Osteocyte (in vitro differentiated cells): ENCODE measurements at places on chromosomes 4 and X.
A peak's percentile ranks its signal among the peaks of the same experiment; 100 is the strongest.

DNA sequence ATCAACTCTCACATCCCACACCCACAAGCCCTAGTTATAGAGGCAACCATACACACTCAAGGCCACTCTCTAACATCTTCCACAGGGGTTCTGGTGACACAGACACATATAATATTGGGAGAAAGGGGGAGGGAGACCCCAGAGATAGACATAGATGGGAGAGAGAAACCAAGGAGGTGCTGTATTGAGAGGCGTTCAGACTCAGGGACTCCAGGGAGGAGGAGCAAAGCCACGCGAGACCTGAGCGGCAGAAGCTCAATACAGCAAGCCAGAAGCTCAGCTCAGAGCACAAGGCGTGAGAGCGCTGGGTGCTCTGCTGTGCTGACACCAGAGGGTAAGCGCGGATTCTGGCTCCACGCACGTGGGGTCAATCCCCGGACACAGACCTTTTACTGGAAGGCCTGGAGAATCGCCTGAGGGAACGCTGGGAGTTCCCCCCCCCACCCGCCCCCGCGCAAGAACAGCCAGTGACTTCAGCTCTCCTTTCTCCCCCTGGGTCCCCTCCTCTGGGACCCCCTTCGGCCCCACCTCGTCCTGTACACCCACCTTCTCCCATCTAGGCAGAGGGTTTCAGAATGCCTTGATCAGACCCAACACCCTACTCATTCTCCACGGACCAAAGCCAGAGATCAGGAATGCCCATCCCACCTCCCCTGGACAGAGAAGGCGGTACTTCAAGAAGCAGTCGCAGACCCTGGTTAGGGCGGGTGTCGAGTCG lies 8.7 kb downstream of the MSX1 start:
- no peak for DNase-seq

DNA sequence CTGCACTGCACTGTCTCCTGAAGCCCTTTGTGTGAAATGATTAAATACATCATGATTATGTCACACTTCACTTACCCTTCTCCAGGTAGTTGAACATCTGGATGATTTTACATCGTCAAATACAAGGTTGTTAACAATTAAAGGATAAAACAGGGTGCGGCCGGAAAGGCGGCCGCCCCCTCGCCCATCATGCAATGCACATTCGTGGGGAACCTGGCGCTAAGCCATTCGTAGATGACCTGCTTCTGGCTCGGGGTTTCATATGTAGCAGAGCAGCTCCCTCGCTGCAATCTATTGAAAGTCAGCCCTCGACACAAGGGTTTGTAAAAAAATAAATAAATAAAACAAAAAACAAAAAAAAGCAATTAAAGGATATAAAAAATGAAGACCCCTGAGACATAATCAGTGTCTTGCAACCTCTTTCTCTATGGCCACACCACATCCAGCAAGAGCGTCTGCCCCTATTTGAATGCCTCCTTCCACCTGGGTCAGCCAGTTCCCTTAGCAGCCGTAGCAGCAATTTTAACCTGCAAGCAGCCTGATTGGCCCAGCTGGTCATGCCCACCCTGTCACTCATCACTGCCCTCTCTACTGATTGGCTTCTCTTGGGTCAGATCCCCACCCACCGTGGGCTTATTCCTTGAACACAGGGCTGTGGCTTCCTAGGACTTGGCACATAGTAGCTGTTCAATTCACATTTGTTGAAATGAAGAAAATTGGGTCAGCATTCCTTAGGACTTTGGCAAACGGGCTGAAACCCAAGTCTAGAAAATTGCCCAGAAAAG lies 147.8 kb upstream of the PSAPL1 start:
- no peak for DNase-seq

DNA sequence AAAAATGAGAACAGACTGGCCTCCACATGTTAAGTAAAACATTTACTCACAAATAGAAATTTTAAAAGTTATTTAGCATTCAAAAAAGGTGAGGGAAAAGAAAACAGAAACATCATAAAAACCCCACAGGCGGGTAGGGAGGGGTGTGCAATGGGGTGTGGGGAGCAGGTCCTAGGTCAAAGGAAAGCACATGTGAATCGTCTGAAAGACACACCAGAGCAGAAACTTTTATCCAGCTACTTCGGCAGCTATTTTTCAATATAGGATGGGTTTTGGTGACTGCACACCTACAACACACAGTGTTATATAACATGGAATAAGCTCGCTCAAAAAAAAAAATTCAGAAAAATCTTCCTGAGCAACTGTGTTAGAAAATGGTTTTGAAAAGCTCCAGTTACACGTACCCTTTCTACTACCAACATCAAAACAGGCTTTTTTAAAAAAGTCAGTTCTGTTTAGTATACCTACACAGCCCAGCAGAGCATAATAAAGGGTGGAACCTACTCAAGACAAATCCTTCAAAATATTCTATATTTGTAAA lies 1.6 kb downstream of the OTUD4 start:
- no peak for DNase-seq

DNA sequence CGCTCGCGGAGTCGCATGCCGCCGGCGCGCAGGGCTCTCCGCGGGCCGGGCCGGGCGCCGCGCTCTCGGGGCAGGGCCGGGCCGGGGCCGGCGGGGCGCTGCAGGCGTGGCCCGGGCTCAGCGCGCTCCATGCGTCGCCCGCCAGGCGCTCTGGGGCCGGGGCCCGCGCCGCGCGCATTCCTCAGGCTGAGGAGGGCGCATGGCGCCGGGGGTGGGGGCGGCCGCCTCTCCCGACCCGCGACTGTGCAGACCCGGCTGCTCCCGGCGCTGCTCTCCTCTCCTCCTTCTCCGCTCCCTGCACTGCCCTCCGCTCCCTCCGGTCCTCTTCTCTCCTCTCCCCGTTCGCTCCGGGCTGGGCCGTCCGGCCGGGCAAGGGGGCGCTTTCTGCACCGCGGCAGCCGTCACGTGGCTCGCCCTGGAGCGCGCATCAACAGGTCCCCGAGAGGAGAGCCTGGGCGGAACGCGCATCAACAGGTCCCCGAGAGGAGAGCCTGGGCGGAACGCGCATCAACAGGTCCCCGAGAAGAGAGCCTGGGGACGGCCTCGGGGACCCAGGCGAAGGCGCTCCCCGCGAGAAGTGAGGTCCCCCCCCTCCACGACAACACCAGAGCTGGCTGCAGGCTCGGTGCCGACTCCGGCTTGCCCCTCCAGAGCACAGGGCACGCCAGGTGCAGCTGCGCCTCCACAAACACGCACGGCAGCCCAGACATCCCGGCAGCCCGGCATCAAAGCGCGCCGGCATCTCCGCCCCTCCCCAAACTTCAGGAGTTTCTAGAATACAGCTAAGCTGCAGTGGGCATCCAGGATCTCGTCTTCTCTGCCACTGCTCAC lies 12.9 kb downstream of the PPP2R3B start:
- peak; percentile 84 for DNase-seq

DNA sequence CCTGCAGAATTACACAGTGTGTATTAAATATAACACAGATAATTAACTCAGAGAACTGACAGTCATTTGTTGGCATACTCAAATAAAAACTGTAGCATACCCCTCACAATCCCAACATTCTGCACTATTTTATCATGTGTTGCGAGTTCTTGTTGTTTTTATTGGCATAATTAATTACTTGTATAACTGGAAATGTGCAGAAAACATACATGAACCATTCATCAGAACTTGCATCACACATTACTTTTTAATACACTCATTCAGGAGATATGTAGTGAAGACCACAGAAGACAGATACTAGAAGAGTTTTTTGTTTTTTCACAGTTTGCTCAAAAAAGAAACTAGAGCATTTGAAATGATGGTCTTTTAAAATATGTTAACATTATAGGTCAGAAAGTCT lies 74.6 kb upstream of the NEIL3 start:
- no peak for DNase-seq

DNA sequence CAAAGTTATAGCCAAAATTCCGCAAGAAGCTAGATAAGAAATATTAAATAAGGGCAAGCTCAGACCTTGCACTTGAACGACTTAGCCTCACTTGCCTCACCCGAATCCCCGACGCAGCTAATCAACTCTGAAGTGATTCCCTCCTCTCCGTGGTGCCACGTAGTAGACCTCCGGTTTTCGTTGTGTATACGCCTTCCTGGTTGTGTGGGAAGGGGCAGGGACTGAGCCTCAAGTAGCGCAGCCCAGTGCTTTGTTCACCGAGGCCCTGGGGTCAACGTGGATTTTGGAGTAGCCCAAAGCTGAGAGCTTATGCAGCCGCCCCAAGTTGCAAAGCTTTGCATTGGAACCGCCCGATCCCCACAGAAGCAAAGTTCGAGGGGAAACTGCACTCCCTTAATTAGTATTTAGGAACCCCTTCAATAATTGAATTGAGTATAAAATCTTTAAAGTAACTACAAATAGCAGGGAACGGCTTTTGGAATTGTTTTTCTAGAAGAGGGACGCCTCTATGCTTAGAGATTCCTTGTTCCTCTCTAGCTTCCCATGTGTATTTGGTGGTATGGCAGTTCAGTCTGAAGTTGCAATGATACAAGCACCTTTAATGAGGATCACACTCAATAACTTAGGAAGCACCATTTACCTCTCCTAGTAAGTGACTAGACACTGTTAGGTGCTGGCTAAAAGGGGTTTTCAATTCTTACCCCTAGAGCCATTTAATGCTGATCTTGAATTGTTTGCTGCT lies 55.7 kb downstream of the LINC00632 start:
- DNase-seq = no peak

GRCh38 chr4:10639100-10639499 lies 45.5 kb downstream of the CLNK start:
- no peak for DNase-seq

- no peak for DNase-seq
These were observed 27.2 kb downstream of the HSPA4L start for GRCh38 chr4:127809173-127809800.

DNA sequence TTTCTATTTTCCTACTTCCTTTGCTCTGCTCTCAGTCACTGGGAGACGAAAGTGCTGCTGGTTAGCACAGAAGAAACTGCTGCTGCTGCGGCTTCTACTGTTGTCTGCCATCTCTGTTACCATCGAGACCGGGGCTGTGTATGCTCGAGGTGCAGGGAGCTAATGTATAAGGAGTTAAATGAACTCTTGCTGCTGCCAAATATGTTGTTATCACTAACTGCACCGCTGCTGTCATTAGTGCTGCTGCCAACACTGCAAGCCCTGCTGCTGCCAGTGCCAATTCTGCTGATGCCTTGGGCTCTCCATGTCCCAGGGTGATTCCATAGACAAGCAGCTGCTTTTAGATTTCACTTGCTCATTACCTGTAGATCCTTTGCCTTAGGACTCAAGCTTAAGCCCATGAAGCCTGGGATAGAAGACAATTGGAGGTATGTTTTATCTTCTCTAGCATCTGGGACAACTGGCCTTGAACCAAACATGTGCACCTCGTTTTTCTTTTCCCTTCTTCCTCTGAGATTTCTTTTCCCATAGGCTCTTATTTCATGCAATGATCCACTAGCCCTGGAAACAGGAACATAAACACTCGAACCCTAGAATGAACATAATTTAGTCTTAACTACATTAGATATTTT lies 107.8 kb downstream of the CCSER1 start:
- no peak for DNase-seq

- DNase-seq = no peak
These were observed 10.3 kb downstream of the RTL5 start for GRCh38 chrX:72121383-72121782.

- no peak for DNase-seq
These were observed 100.8 kb downstream of the ARSJ start for GRCh38 chr4:113878668-113879067.

DNA sequence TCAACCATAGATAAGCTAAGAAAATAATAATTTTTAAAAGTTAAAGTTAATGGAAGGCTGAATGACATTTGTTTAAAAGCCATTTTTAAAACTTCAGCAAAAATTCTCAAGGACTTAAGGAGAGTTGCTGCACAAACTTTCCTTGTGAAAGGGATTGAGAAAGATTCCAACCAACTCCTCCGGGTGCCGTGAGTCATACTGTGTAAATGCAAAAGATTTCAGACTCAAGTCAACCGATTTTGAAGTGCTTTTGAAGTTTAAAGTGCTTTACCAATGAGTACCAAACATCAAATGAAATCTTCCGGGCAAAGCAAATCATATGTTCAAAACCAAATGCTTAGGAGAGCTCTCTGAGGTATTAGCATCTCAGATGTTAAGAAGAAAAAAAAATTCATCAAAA lies 31.4 kb downstream of the VCX2 start:
- DNase-seq = no peak

DNA sequence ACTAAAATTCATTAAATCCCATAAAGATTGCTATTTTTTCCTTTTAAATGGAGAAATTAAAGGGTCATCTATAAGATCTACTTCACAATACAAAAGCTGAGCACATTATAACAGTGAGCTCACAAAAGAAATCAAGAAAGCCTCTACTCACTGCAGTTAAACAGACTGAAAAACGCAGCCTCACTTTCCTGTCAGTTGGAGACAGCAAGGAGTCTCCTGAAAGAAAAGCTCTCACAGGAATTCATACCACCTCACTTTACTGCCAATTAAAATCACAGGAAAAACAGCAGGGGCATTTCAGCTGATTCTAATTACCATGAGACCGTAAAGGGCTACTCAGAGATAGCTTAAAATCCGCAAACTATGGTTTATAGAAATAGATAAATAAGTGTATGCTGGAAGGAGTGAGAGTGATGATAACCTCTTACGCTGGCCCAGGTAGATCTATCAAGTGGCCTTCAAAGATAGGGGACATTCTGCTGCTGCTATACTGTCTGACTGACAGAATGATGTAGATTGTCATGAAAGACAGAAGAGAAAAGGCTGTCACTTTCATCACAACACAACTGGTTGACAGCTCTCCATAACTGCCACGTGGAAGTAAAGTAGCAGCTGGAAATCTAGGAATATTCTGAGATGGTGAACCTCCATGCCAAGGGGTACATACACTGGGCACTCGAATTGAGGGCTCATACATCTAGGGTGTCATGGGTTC lies 1333.7 kb upstream of the DIAPH2 start:
- DNase-seq = no peak

- DNase-seq = no peak
These were observed 493 bp downstream of the TCEAL5 start for GRCh38 chrX:103275947-103276567.

DNA sequence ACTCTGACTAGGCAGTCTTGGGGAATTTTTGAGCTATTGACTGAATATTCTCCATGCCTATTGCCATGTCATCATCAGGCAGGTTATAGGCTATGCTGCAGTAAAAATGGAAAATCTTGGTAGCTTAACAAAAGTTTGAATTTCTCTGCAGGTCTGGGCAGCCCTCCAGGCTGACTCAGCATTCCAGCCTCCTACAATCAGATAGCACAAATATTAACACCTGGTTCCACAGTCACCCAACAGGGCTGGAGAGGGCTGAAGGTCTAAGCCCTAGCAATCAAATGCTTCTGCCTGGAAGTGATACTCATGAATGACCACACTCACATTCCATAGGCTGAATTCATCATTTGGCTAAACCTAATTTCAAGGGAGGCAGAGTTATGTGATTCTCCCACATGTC lies 9.6 kb upstream of the PPP3CA start:
- no peak for DNase-seq

GRCh38 chr4:153520227-153520626 lies 54.1 kb downstream of the TMEM131L start:
- DNase-seq = no peak
